ENCODE measurements at places on chromosomes 5 and 9. TPM values are rescaled to one million over a fixed set of nuclear protein-coding genes. Genes with fewer than 3 reads are reported as not detected.

DNA sequence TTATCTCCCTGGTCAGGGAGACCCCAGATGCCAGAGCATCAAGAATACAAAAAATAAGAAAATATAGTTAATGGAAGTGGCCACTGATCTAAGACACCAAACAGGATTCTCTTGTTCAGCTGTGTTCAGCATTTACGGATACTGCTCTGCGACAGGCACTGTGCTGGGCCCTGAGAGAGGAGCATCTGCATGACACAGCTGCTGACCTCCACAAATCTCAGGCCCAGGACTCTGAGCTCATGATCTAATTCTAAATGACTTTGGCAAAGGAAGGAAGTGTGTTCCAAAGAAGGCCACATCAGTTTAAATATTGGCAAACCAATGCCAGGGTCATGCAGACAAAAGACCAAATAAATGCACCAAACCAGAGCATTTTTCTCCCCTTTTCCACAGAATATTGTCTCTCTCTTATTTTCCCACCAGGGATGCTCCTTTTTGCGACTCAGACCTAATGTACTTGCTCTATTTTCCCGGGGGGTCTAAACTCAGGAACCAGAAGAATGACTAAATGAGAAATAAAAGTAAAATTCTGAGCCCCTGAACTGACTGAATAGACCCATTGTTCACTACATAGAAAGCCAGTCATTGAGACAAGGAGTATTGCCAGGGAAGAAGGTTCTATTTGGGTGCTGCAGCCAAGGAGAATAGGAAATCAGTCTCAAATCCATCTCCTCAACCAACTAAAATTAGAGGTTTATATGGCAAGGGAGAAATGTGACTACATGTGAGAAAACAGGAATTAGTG lies 1.4 kb upstream of the AGGF1 start:
- DNase-seq, result no peak

DNA sequence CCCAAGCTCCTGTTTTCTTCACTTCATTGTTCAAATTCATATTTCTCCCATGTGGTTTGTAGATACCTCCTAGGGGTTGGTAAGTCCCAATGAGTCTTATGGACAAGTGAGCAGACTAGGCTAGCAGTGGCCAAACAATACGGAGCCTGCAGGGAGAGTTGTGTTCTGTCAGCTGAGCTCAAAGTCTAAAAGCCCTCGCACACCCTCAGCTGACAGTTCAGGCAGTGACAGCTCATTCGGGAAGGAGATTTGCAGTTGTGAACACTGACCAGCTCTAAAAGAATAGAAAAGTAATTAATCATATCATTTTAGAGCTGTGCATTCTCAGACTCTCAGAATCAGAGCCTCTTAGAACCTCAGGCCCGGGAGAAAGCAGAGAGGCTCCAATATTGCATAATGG lies 95.1 kb downstream of the SH3TC2 start:
- no peak for DNase-seq

DNA sequence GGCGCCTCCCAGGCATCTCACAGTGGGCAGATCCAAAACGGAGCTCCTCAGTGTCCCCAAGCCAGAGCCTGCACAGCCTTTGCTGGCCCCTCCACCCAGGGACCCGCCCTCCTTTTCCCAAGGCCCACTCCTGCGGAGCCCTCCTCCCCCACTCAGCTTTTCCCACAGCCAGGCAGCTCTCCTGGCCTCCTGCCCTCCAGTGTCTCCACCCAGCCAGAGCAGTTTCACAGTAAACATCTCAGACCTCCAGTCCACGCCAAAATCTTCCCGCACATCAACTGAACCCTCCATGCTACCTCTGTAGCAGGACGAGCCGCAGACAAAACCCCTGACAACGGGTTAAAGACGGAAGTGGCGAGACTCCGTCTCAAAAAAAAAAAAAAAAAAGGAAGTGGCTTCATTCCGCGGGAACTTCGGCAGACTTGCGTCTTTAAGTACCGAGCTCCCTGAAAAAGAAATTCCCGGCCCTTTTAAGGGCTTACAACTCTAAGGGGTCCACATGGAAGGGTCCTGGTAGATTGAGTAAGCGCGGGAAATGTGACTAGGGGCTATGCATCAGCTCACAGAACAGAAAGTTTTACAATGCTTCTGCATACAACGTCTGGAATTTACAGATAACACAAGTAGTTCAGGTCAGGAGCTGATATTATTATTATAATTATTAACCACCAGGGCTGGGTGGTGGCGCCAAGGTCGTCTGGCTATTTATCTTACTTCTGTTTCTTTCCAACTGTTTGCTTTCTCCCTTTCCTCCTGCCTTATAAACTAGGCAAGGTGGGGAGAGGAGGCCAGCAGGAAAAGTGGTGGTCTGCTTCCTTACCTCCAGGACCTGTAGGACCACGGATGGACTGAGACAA lies 11.4 kb upstream of the GRIN1 start:
- DNase-seq, result peak; percentile 39

DNA sequence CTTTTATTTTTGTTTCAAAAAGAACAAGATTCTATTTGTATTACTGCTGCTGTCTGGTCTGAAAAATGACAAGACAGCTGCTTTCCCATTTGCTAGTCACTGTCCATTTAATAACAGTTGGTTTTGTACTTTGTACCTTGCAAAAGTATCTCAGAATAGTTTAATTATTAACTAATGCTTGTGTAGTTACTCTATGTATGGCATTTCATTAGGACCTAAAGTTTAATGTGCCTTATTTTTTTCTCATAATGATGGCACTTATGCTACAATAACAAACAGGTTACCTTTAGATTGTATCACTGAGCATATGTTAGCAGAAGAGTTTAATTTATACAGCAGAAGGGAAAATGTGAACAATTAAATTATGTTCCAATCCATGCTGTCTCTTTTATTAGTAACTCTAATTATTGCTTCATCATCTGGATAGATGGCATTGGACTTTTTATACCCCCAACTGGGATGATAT lies 134.2 kb downstream of the CDH10 start:
- DNase-seq, result no peak

DNA sequence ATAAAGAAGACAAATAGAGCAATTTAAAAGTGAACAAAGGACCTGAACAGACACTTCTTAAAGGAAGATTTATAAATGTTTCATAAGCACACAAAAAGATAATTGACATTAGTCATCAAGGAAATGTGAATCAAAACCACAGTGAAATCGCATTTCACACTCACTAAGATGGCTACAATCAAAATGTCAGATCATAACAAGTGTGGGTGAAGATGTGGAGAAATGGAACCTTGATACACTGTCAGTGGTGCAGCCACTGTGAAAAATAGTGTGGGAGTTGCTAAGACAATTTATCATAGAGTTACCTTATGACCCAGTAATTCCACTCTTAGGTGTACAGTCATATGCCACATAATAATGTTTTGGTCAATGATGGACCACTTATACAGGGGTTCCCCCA lies 54.5 kb upstream of the HTR4 start:
- DNase-seq, result no peak

GRCh38 chr9:115276621-115277020 lies 158.7 kb upstream of the TNC start:
- peak; percentile 81 for DNase-seq

DNA sequence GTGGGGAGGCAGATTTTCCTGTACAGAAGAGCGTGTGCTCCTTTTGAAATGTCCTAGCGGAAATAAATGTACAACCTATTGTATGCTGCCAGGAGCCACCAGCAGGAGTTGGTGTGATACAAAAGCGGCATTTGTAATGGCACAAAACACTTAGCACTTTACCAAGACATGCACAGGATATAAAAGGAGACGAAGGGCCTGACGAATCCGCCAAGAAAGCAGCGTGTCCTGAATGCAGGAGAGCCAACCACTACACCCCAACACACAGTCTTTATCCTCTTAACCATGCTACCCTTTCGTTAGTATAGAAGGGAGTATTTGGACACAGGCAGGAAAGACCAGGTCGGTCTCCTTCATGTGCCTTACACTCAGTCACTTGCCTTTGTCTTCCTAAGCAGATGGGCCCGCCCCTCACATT lies 218.1 kb downstream of the TRIM32 start:
- DNase-seq, result no peak

DNA sequence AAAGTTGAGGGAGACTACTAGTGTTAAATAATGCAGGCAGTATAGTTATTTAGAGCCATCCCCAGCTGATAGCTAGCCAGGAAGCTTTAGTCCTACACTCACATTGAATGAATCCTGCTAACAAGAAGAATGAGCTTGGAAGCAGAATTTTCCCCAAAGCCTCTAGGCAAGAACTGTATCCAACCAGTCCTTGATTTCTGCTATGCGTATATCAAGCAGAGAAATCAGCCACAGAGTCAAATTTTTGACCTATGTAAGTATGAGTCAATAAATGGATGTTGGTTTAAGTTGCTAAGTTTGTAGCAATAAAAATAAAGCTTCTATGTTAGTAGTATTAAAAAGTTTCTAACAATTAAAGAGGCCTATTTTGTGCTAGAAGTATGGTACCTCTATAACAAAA lies 672.1 kb upstream of the CHD1 start:
- no peak for DNase-seq

GRCh38 chr5:79512471-79513307 lies 1.2 kb downstream of the HOMER1 start:
- DNase-seq, result peak; percentile 5

GRCh38 chr9:122207096-122207495 lies 21.7 kb downstream of the LHX6 start:
- no peak for DNase-seq

DNA sequence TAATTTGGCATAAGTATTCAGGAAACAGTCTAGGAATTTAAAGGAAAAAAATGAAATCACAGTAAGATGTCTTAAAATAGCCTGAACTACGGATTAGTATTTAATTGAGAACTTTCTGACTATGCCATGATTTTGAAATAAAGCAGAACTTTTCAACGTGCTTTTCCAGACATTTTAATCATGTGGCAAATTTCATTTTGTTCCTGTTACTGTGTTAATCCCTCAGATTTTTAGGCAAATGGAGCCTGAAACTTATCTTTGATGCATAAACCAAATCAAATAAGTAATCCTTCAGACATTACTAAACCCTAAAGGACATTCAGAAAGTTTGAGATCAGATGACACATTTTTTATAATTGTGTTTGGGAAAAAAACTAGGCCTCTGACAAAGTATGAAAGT lies 75.7 kb downstream of the FBN2 start:
- no peak for DNase-seq

GRCh38 chr9:2700909-2701550 lies 16.3 kb upstream of the KCNV2 start:
- no peak for DNase-seq

DNA sequence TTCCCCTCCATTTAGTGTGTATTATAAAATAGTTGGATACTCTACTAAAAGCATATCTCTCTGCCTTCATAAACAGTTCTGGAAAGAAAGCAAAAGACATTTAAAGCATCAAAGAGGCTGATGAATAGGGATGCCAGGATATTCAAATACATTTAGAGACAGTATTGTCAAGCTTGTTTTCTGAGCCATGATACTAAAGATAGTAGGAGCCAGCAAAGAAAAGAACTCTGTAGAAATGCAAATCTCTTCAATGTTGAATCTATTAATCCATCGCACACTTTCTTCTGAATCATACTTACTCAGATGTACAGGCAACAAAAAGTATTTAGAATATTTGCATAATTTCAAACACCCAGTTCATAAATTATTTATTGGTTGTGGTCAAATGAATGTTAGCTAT lies 207.1 kb upstream of the MEF2C start:
- no peak for DNase-seq

DNA sequence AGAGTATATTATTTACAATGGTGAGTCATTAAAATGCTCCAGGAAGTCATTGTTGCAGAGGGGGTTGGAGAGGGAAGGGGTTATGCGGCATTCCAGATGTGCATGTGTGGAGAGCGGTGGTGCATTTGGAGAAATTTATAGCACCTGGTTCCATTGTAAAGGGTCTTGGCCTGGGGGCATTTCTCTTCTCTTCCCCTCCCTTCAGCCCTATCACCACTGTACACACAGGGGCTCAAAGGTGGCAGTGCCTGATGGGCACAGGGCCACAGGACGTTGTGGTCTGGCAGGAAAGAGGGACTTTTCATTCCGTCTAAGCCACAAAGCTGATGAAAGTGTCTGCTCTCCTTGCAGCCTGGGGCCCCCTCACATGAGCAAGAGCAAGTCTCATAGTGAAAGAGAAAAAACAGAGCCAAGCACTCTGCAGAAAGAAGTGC lies 442.4 kb upstream of the ZNF462 start:
- DNase-seq, result peak; percentile 100

GRCh38 chr5:147208134-147208533 lies 26.7 kb upstream of the STK32A start:
- peak; percentile 35 for DNase-seq

DNA sequence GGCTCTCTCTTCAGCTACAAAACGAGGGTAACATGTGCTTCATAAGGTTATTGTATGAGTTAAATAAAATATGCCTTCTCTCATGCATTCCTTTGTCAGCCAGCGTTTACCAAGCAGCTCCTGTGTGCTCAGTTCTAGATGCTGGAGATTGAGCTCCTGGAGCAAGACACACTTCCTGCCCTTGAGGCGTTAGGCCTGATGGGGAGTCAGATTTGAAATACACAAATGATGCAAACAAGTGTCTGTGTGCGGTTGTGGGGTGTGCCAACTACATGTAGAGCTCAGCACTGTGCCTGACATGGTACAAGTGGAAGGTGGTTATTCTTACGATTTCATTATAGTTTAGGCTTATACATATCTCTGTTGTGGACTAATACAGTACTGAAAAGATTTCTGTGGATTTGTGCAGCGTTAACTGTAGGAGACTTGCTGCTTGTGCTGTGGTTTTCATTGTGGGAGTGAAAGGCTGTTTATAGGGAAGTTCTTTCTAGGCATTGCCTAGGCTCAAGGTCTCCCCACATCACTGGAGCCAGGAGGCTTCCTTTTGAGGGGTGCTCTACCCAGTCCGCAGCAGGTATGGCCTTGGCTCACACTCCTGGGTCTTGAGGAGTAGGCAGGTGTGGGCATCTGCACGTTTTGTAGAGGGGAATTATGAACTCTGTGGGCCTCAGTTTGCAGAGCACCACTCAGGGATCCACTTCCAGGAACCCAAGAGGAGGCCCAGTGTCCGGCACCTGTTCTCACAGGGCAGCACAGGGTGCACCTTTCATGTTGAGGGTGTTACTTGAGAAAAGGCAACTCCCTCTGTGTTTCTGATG lies 39.8 kb upstream of the ANGPTL2 start:
- DNase-seq, result peak; percentile 69

GRCh38 chr5:67350185-67350584 lies 153.6 kb upstream of the CD180 start:
- peak; percentile 77 for DNase-seq

DNA sequence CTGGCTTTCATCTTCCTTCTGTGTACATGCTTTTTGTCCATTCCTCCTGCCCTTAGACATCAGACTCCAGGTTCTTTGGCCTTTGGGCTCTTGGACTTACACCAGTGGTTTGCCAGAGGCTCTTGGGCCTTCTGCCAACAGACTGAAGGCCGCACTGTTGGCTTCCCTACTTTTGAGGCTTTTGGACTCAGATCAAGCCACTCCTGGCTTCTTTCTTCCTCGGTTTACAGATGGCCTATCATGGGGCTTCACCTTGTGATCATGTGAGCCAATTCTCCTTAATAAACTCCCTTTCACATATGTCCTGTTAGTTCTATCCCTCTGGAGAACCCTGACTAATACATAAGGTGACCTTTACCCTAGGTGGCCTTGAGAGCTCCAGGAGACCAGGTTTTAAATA lies 189.1 kb upstream of the CCNG1 start:
- DNase-seq, result peak; percentile 30

GRCh38 chr9:74348777-74349176 lies 148.4 kb upstream of the RORB start:
- DNase-seq, result no peak

The PAPPA gene
- 0.20 TPM for total RNA-seq

The CCL27 gene
- total RNA-seq, result not detected

The CMYA5 gene
- total RNA-seq, result 0.12 TPM

The ANKRD18B gene
- total RNA-seq, result not detected

The SHC3 gene
- 1.7 TPM for total RNA-seq

The TLX3 gene
- total RNA-seq, result 1.9 TPM

The C5orf34 gene
- 14.5 TPM for total RNA-seq

The SLC6A18 gene
- total RNA-seq, result not detected

The HAPLN1 gene
- not detected for total RNA-seq

Data from RPMI7951 (cell line).